Colonic mucosa (tissue), 4 donors: ENCODE measurements at places on chromosomes 1 and 21. TPM values are rescaled to one million over a fixed set of nuclear protein-coding genes. Genes with fewer than 3 reads are reported as not detected.

GRCh38 chr1:100364697-100365096 is 12.4 kb downstream of the CDC14A start:
- DNase-seq: no peak
- no peak overlapping the region for H3K4me3 ChIP-seq
- no peaks in the 10 kb centered on the region for H3K27me3 ChIP-seq
- H3K4me1 ChIP-seq: no peaks in the 10 kb centered on the region
- no peaks in the 10 kb centered on the region for H3K36me3 ChIP-seq
- H3K27ac ChIP-seq: no peak overlapping the region

DNA sequence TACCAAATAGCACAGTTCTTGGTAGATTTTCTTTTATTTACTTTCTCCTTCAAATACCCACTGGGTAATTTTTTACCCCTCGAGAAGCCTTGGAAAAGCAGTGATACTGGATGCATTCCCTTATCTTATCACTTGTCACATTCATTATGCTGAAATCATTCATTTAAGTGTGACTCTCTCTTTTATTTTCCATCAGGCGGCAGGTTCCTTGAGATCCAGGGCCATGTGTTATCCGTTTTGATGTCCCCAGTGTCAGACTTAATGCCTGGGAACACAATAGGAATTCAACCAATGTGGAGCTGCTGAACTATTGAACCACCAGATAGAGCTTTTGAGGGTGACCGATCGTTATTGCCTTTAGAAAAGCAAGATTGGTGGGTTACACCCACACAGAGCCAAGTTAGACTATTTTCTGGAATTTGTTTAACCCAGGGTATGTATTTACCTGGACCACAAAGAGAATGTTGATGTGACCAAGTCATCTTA is 51.5 kb upstream of the ATP5PO start:
- DNase-seq: no peak
- no peak overlapping the region for H3K27ac ChIP-seq
- H3K27me3 ChIP-seq: no peaks in the 10 kb centered on the region
- H3K36me3 ChIP-seq: no peaks in the 10 kb centered on the region
- no peaks in the 10 kb centered on the region for H3K4me1 ChIP-seq

GRCh38 chr1:27935721-27936120 is 921 bp downstream of the SMPDL3B start:
- H3K4me1 ChIP-seq: no peaks in the 10 kb centered on the region
- H3K4me3 ChIP-seq: peak overlapping the region; percentile 38
- H3K36me3 ChIP-seq: no peaks in the 10 kb centered on the region
- H3K27ac ChIP-seq: no peak overlapping the region
- H3K27me3 ChIP-seq: no peaks in the 10 kb centered on the region

- H3K36me3 ChIP-seq: no peaks in the 10 kb centered on the region
- DNase-seq: no peak
- no peaks in the 10 kb centered on the region for H3K27me3 ChIP-seq
- H3K4me3 ChIP-seq: no peak overlapping the region
- H3K27ac ChIP-seq: no peak overlapping the region
Observed at GRCh38 chr1:243316366-243316989, 60.6 kb downstream of the SDCCAG8 start.

GRCh38 chr1:57424231-57425027 is 569 bp upstream of the DAB1 start:
- H3K27ac ChIP-seq: no peak overlapping the region
- DNase-seq: no peak
- H3K36me3 ChIP-seq: no peaks in the 10 kb centered on the region
- H3K4me1 ChIP-seq: no peaks in the 10 kb centered on the region
- H3K4me3 ChIP-seq: peak overlapping the region; percentile 11

- no peaks in the 10 kb centered on the region for H3K36me3 ChIP-seq
- no peak overlapping the region for H3K27ac ChIP-seq
- H3K4me3 ChIP-seq: no peak overlapping the region
- H3K27me3 ChIP-seq: no peaks in the 10 kb centered on the region
- DNase-seq: no peak
Observed at GRCh38 chr1:1925437-1926345, 6.6 kb upstream of the TMEM52 start.

DNA sequence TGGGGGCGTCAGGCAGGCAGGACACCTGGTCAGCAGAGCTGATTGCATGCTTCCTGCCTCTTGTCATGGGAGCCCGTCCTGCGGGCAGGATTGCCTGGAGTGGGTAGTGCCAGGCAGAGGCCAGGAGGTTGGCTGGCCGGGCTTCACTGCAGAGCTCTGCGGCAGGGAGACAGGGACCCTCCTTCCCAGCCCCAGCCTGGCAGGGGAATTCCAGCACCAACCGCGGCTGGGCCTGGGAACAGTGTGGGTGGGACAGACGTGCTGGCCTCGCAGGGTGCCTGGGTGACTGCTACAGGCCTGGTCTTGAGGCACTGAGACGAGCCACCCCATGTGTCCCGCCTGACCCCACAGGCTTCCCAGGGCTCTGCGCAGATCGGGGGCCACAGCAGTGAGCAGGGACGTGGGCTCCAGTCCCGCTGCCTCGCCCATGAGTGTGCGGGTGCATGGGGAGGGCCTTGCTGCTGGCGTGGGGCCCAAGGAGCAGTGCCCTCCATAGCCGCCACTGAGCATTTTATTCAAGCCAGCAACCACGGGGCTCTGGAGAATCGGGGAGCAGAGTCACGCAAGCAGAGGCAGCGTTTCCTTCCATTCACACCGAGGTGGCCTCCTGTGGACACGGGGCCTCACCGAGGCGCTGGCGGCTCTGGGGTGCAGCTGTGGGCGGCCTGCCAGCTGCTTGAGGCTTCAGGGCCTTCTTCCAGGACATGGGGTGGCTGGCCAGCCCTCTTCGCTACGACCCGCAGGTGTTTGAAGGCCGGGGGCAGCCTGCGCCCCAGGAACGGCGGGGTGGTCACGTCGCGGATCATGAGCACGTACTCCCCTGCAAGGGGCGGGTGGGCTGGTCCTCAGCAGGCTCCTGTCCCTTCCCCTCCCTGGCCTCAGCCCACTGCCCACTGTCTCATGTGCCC is 70.3 kb downstream of the MORN1 start:
- H3K36me3 ChIP-seq: no peaks in the 10 kb centered on the region
- peaks cover 12% of the 10 kb centered on the region for H3K27me3 ChIP-seq
- H3K27ac ChIP-seq: no peak overlapping the region
- DNase-seq: no peak
- no peaks in the 10 kb centered on the region for H3K4me1 ChIP-seq

PHGDH gene
- 11.6 TPM for total RNA-seq

PRR9 gene
- total RNA-seq: not detected
